ENCODE measurements at places on chromosomes 1 and 21. TPM values are rescaled to one million over a fixed set of nuclear protein-coding genes. Genes with fewer than 3 reads are reported as not detected.

The JTB gene
- total RNA-seq, result 268 TPM

The IL23R gene
- total RNA-seq, result not detected

The DMBX1 gene
- not detected for total RNA-seq

The PTCH2 gene
- 2.2 TPM for total RNA-seq

The FLG gene
- total RNA-seq, result not detected

The CACYBP gene
- 129 TPM for total RNA-seq

The DNAJC28 gene
- 2.0 TPM for total RNA-seq

The KRTAP10-2 gene
- not detected for total RNA-seq

The CYP4A11 gene
- total RNA-seq, result 0.29 TPM

The CD53 gene
- total RNA-seq, result 50.2 TPM

The TMPRSS15 gene
- not detected for total RNA-seq

The FAM229A gene
- 15.8 TPM for total RNA-seq

The ID3 gene
- total RNA-seq, result 79.9 TPM

The APOBEC4 gene
- total RNA-seq, result not detected

GRCh38 chr1:20373764-20374163 is 83.1 kb downstream of the VWA5B1 start:
- DNase-seq, result no peak

- no peak for DNase-seq
These were observed 23.4 kb upstream of the PRRX1 start for GRCh38 chr1:170640581-170640980.

GRCh38 chr1:226665505-226666163 is 73.4 kb downstream of the ITPKB start:
- DNase-seq, result no peak

DNA sequence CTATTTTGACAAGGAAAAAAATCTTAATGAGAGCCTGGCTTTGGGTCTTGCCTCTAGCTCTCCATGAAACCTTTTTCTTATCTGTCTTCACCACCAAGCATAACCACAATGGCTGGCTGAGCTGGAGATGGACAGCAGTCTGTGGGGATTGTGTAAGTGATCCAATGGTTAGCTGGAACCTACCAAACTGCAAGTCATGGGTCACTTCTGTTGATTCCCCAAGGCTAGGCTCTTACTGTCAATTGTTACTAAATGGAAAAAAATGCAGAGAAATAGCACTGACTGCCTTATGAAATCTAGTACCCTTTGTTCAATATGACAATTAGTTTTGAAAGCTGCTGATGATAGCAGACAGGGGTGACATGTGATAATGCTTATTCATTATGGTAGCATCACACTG is 359.0 kb downstream of the ST6GALNAC3 start:
- DNase-seq, result no peak

- no peak for DNase-seq
These were observed 167.5 kb upstream of the C1orf105 start for GRCh38 chr1:172252958-172253357.

GRCh38 chr21:22355949-22356348 is 1357.7 kb downstream of the NCAM2 start:
- no peak for DNase-seq

DNA sequence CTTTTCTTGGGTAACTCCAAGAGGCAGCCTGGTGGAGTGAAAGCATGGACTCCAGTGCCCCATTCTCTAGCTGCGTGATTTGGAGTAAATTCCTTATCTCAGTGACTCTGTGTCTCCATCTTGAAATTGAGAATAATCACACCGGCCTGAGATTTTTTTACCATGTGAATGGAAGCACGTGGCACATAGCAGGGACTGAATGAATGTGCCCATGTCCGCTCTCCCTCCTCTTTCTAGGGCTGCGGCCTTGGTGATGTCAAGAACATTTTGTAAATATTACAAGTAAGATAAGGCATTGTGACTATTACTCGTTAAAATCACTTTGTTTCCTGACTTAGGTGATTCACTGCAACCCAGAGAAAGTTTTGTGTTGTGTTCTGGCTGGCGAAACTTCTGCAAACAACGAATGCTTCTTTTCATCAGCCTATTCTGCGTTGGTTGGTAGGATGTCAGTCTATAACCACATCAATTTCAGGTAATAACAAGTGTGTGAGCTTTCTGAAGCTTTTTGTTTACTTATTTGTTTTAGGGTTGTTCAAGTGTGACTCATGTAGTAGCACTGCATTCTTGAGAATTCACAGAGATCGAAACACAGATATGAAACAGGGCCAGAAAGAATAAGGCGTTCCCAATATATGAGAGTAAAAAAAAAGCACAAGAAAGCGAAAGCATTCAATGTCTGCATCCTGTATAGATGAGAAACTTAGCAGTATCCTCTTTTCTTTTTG is 135.7 kb upstream of the SLC45A1 start:
- no peak for DNase-seq

DNA sequence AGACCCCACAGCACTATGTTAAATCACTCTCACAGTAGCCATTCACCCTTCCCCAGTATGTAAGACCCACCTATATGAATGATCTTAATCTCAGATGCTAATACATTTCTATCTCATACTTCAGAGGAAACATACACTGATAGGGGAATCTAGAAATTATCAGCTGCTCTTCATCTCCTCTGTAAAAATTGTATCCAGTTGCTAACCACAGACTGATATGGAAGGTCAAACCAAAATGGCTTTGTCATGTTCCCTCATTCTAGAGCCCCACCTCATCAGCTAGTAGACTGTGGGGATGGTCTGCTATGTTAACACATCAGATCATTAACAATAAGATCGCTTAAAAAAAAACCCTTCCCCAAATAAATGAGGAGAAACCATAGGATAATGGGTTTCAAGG is 71.7 kb downstream of the UBR4 start:
- no peak for DNase-seq

- DNase-seq, result no peak
These were observed 21.9 kb upstream of the KIF14 start for GRCh38 chr1:200642481-200642880.

- no peak for DNase-seq
These were observed 24.7 kb downstream of the STX6 start for GRCh38 chr1:180997843-180998504.

- no peak for DNase-seq
These were observed 111.4 kb upstream of the CDC42BPA start for GRCh38 chr1:227429447-227430359.

DNA sequence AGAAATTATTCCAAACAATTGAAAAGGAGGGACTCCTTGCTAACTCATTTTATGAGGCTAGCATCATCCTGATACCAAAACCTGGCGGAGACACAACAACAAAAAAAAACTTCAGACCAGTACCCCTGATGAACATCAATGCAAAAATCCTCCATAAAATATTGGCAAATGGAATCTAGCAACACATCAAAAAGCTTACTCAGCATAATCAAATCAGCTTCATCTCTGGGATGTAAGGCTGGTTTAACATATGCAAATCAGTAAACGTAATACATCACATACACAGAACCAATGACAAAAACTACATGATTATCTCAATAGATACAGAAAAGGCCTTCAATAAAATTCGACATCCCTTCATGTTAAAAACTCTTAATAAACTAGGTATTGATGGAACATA is 440.1 kb downstream of the NUF2 start:
- DNase-seq, result no peak

- no peak for DNase-seq
These were observed 195.8 kb upstream of the ETV3 start for GRCh38 chr1:157334041-157334440.

DNA sequence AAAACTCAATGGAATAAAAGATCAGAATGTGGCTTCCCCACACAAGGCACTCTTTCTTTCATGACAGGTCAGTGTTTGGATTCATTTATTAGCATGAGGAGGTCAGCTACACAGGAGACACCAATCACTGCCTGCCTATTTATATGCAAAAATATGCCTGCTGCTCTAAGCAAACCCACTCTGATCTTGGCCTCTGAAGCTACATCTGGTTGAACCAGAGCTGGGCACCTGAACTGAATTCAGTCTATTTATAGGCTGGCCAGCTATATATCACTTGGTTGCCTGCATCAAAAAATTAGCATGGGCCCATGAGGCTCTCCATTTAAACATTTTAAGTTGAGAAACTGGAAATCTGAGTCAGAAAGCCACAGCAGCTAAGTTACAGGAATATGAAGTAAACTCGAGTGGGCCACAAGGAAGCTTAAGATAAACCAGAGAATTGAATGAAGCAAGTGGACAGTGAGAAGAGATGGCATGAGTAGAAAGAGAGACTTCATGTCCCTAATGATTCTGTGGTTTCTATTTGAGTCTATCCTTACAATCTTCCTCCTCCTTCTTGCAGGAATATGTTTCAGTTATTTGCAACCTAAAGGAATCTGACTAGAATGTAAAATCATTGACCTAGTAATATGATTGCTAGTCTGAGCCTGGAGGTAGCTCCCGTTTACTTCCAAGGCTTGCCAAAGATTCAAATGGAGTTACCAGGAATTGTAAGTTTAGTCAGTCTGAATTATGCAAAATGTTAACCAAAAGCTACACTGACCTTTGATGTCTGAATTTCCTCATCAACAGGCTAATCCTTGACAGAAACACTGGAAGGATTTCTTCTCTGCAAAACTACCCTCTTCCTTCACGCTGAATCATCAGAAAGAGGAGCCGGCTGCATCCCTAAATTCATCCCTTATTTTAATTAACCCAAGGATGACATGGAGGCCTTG is 17.7 kb downstream of the DDAH1 start:
- DNase-seq, result no peak

DNA sequence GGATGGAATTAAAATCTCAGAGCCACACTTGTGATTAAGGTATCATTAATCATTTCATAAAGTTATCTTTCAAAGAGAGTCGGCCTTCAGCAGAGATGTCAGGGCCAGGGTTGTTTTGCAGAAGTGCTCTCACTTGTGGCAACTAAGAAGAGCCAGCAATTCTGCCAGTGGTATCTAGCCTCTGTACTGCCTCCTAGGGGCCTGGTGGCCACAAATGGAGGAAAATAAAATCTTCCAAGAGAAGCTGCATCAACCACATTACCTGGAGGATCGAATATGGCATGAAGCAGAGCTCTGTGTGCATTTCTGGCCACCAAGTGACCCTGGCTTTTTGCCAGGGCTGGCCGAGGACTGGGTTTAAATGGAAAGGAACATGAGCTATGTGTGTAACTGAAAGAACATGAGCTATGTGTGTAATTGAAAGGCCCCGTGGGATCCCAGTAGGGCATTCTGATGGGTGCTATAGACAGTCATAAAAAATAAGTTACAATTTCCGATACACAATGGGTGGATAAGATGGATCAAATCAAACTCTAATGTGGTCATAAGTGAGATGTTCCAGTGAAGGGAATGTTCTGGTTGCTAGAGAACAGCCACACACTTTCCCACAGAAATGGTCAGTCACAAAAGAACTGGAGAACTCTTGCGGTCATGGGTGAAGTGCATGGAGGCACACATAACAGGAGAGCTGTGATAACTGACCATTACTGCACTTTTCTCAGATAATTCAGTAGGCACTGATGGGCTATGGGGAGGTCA is 335.8 kb downstream of the CAMTA1 start:
- no peak for DNase-seq

DNA sequence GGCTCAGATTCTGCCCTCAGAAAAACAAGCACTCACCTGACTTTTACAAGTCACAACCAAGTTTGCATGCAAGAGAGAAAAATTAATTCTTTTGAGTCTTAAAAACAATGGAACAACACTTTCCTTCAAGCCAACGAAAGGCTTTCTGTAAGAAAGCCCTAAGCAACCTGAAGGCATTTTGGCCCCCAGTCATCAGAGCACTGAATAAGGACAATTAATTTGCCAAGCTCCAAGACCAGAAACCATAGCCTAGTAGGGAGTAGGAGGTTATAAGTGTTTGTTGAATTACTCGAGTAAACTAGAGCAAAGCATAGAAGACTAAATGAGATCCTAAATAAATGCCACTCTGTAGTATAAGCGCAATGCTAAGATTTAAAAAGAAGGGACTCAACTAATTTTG is 4.7 kb downstream of the TGFBR3 start:
- no peak for DNase-seq

DNA sequence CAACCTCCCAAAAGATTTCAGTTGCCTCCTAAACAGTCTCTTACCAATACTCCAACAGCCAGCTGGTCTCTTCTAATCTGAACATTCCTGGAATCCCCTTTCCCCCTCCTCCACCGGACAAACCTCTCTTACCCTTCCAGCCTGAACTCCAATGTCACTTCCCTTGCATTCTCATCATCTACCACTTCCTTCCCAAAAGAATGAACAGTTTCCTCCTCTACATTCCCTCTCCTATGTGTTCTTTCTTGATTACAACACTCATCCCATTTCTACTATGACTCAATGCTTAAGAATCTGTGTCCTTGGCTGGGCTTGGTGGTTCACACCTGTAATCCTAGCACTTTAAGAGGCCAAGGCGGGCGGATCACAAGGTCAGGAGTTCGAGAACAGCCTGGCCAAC is 417.1 kb downstream of the SETD4 start:
- DNase-seq, result no peak

DNA sequence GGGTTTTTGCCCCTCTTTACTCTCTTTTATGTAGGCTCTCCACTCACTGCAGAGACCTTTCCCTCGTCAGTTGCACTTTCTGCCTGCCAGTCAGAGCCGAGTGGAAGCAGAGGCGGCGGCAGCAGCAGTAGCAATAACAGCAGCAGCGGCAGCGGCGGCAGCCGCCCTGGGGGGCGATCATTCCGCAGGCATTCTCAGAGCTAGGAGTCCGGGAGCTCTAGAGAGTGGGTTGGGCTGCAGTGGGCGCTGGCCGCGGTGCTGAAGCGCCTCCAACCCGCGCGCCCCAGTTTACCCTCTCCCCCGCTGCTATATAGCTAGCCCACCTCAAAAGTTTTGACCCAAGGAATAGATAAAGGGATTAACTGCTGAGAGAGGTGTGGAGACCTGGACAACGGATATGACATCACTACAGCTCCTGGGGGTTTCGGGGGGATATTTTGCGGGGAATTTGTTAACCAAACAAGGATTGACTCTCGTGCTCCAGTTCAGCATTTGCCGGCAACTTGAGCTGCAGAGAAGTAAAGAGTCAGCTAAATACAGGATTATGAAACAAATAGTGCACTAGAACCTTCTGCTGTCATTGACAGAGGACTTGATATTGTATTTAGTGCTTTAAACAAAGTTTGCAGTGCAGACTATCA is at the start of gene OLFM3:
TSS of gene OLFM3 (minus strand) at position 102 of the 641 bp plus-strand sequence.
- DNase-seq, result no peak

DNA sequence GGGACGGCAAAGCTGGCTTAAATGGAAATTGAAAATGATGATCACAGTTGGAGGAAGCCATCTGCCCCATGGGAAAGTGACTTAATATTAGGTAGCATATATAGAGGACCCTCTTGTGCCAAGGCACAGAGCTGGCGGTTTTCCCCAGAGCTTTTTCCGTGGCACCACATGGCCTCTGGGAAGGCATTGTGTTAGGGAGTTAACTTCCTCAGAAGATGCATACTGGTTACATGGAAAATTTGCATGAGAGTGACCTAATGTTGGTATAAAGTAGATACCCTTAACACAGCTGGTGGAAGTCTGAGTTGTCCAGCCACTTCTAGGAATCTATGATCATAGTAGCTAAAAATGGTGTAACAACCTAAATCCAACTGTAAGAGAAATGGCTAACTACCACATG is 27.3 kb downstream of the CAP1 start:
- no peak for DNase-seq

- DNase-seq, result no peak
These were observed 269.3 kb upstream of the NFIA start for GRCh38 chr1:60813071-60813470.
